ENCODE measurements at places on chromosomes 3 and 15.

DNA sequence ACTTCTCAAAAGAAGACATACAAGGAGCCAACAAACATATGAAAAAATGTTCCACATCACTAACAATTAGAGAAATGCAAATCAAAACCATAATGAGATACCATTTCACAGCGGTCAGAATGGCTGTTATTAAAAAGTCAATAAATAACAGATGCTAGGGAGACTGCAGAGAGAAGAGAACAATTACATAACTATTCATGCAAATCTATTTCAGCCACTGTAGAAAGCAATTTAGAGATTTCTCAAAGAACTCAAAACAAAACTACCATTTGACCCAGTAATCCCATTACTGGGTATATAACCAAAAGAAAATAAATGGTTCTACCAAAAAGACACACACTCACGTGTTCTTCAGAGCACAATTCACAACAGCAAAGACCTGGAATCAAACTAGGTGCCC, 116.3 kb downstream of the VPS13C start:
- no peak for DNase-seq
- no peak overlapping the region for H3K4me3 ChIP-seq
- no peak overlapping the region for H3K27ac ChIP-seq
- H3K36me3 ChIP-seq, result peaks cover 42% of the 10 kb centered on the region
- no peaks in the 10 kb centered on the region for H3K27me3 ChIP-seq

- DNase-seq, result no peak
- H3K27me3 ChIP-seq, result peaks cover 1% of the 10 kb centered on the region
- peaks cover 22% of the 10 kb centered on the region for H3K4me1 ChIP-seq
Measured at GRCh38 chr3:194711913-194712312, 26.2 kb downstream of the FAM43A start.

GRCh38 chr3:4979428-4980228, at the start of gene BHLHE40:
Gene BHLHE40, plus strand, starts transcription at chr3:4979437. Its CDS starts 282 bp downstream, at chr3:4979719.
- H3K4me1 ChIP-seq, result peaks cover 70% of the 10 kb centered on the region
- peak within 1 kb of the TSS; percentile 97 for H3K4me3 ChIP-seq
- peak within 1 kb of the TSS; percentile 99 for H3K27ac ChIP-seq
- no peak for DNase-seq

GRCh38 chr3:104825116-104825515, 541.6 kb upstream of the ALCAM start:
- H3K36me3 ChIP-seq, result no peaks in the 10 kb centered on the region
- no peaks in the 10 kb centered on the region for H3K27me3 ChIP-seq
- H3K4me1 ChIP-seq, result no peaks in the 10 kb centered on the region
- DNase-seq, result no peak
- H3K27ac ChIP-seq, result no peak overlapping the region

DNA sequence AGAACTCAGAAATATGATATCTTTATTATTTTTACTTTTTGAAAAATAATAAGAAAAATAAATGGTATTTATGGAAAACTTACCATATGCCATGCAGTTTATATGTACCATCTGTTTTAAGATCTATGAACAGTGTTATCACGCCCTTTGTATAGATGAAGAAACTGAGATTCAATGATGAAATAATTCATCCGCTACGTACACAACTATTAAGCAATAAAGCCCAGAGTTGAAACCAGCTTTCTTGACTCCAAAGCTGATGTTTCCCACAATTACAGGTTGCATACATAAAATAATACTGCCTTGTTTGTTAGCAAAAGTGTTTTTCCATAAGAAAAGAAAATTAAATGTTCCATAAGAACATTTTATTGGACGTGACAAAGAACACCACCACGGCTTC, 67.2 kb upstream of the BCL6 start:
- no peak overlapping the region for H3K4me3 ChIP-seq
- DNase-seq, result no peak
- no peak overlapping the region for H3K27ac ChIP-seq

- no peak overlapping the region for H3K4me3 ChIP-seq
- no peaks in the 10 kb centered on the region for H3K36me3 ChIP-seq
- H3K4me1 ChIP-seq, result no peaks in the 10 kb centered on the region
- H3K27ac ChIP-seq, result no peak overlapping the region
Measured at GRCh38 chr15:61038910-61039309, 190.2 kb downstream of the RORA start.

DNA sequence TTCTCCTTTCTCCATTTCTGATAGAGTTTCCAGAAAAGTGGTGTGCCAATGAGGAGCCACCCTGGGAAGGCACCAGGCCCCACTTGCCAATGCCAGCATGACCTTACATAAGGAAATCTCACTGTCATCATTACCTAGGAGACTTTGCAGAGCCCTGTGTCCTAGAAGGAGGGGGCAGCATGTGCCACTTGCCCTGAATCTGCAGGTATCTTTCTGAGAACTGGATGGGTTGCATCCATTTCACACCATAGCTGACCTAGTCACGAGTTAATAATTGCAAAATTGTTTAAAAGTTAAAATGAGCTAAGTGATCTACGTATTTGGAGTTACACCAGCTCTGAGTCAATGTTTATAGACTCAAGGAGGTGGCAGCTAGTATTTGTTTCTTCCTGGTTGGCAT, 14.3 kb downstream of the CA12 start:
- H3K4me1 ChIP-seq, result no peaks in the 10 kb centered on the region
- no peak overlapping the region for H3K27ac ChIP-seq
- no peak for DNase-seq
- H3K36me3 ChIP-seq, result no peaks in the 10 kb centered on the region
- no peak overlapping the region for H3K4me3 ChIP-seq

DNA sequence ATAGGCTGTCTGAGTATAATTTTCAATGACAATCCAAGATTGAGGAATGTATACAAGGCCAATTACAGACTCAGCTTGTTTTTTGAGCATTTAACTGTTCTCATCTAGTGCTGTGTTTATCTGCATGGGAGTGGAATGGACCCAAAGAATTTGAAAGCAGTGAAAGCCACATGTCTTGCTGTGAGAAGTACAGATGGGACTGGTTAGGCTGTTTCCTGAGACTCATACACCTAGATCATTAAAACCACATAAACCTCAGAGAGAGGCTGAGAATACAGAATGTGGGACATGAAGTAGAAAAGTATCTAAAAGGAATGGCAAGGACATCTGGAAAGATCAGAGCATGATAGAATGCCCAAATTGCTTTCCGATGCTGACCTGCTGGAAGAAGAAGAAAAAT, 224.6 kb downstream of the NLGN1 start:
- H3K27ac ChIP-seq, result no peak overlapping the region
- peaks cover 4% of the 10 kb centered on the region for H3K27me3 ChIP-seq
- H3K4me3 ChIP-seq, result no peak overlapping the region
- no peak for DNase-seq

DNA sequence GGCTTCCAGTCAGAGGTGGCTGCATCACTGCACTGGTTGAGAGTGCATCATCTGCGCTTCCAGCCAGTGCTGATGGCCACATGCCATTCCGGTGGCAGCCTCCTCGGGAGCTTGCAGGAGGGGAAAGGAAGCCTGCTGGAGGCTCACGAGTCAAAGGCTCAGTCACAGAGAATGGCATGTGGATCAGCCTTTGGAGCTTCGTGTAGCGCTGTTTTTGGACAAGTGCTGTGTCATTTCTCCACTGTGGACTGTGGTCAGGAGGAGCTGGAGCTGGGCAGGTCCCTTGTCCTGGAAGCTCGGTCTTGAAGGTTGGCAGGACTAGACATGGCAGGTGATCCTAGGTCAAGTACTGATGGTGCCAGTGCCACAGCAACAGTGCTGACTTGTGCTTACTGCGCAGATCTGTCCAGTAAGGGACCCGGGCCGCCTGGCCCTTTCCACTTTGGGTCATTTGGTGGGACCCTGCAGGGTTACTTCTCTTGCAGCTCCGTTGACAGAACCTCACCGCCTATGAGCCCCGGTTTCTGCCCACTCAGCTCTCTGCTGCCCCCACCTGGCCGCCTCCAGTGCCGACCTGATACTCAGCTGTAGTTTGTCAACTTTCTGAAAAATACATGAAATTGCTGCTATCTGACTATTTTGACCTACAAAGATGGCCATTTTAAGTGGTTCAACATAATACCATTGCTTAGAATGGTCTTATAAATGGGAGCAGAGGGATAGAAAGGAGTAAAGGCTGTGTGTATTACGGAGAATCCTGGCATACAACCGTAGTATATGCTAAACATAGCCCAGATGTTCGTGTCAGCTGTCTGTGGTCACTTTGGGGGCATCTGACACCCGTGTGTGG, 27.6 kb upstream of the TRPM1 start:
- H3K36me3 ChIP-seq, result no peaks in the 10 kb centered on the region
- peaks cover 12% of the 10 kb centered on the region for H3K4me1 ChIP-seq
- H3K27ac ChIP-seq, result no peak overlapping the region
- H3K27me3 ChIP-seq, result peaks cover 3% of the 10 kb centered on the region
- DNase-seq, result peak; percentile 66
- H3K4me3 ChIP-seq, result no peak overlapping the region

- no peak overlapping the region for H3K4me3 ChIP-seq
- no peaks in the 10 kb centered on the region for H3K4me1 ChIP-seq
- H3K27ac ChIP-seq, result no peak overlapping the region
- H3K36me3 ChIP-seq, result no peaks in the 10 kb centered on the region
- no peak for DNase-seq
- peaks cover 7% of the 10 kb centered on the region for H3K27me3 ChIP-seq
Measured at GRCh38 chr3:117665296-117665695, 955.7 kb downstream of the TUSC7 start.

DNA sequence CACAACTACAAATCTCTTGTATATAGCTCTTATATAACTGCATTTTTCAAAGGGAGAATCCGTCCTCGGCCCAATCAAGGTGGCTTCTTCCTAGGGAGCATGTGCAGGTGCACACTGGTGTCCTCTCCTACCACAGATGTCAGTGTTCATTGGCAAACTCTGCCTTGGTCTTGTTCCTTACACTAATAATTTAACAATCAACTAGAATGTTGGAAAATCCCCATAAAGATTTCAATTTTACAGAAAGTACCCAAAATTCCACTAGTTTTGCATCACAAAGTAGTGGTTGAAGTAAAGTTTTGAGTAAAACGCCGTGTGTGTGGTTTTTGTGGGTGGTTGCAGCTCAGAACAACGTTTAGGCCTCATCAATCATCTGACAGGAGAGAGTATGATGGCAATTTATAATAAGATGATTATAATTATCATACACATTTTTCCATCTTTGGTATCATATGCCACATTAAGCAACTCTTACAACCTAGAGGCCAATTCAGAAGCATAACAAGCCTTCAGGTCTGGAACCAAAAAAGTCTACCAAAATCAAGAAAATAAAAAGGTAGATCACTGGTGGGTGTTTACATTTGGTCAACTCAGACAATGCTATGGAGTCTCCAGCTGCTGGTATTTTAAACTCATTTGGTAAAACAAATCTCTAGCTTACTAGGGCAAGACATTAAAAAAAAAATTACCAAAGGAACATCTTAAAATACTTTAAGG, 128.9 kb upstream of the BHLHE40 start:
- no peaks in the 10 kb centered on the region for H3K27me3 ChIP-seq
- H3K4me1 ChIP-seq, result peaks cover 95% of the 10 kb centered on the region
- peak overlapping the region; percentile 98 for H3K27ac ChIP-seq
- H3K4me3 ChIP-seq, result peak overlapping the region; percentile 45
- H3K36me3 ChIP-seq, result no peaks in the 10 kb centered on the region
- peak; percentile 65 for DNase-seq

- no peak overlapping the region for H3K4me3 ChIP-seq
- H3K27me3 ChIP-seq, result peaks cover 25% of the 10 kb centered on the region
- no peak overlapping the region for H3K27ac ChIP-seq
- H3K4me1 ChIP-seq, result peaks cover 1% of the 10 kb centered on the region
- no peaks in the 10 kb centered on the region for H3K36me3 ChIP-seq
Measured at GRCh38 chr15:34757262-34757661, 2.5 kb upstream of the GJD2 start.

- no peak for DNase-seq
- H3K36me3 ChIP-seq, result no peaks in the 10 kb centered on the region
- H3K4me1 ChIP-seq, result no peaks in the 10 kb centered on the region
Measured at GRCh38 chr15:26972636-26973035, 1.7 kb downstream of the GABRG3 start.

DNA sequence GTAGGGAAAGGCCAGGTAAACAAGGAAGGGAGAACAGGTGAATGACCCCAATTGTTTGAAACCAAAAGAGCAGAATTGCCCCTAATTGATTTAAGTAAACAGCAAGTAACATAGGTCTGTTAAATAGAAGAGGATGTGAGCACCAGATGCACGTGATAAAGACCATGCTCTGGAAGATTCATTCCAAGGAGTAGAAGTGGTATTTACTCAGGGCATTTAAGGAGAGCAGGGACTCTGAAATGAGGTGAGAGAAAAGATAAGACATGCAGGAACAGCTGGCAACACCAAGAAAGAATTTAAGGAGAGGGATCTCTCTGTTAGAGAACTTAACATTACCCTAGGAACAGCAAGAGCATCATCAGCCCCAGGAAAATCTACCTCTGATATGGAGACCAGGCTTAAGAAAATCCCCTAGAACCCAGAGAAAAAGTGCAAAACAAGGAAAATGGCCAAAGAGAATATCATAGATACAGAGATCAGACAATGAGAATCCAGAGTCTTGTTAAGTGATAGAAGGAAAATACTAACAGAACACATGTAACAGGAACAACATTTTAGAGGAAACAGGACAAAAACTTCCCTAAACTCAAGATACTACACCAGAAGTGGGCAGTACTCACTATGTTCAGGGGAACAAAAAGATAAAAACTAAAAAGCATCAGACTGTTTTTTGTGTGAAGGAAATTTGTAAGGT, 6.4 kb downstream of the NUDT16 start:
- no peaks in the 10 kb centered on the region for H3K27me3 ChIP-seq
- no peak overlapping the region for H3K4me3 ChIP-seq
- no peak for DNase-seq
- H3K4me1 ChIP-seq, result peaks cover 14% of the 10 kb centered on the region
- no peak overlapping the region for H3K27ac ChIP-seq

DNA sequence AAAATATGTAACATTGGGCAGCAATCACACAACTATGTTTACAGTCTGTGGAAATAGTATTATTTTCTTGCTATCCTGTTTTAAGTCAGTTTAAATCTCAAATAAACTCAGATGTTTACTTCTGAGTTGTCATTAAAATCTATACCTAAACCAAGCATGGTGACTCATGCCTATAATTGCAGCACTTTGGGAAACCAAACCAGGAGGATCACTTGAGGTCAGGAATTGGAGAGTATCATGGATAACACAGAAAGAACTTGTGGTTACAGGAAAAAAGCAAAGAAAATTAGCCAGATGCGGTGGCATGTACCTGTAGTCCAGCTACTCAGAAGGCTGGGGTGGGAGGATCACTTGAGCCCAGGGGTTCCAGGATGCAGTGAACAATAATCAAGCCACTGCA, 631.6 kb upstream of the EPHA6 start:
- H3K27ac ChIP-seq, result no peak overlapping the region
- DNase-seq, result no peak
- no peaks in the 10 kb centered on the region for H3K27me3 ChIP-seq
- H3K4me1 ChIP-seq, result no peaks in the 10 kb centered on the region
